NT2/D1 (cell line): ENCODE measurements at places on chromosomes 3 and 15.

GRCh38 chr3:49476563-49476962, 6.5 kb downstream of the DAG1 start:
- DNase-seq, result no peak

DNA sequence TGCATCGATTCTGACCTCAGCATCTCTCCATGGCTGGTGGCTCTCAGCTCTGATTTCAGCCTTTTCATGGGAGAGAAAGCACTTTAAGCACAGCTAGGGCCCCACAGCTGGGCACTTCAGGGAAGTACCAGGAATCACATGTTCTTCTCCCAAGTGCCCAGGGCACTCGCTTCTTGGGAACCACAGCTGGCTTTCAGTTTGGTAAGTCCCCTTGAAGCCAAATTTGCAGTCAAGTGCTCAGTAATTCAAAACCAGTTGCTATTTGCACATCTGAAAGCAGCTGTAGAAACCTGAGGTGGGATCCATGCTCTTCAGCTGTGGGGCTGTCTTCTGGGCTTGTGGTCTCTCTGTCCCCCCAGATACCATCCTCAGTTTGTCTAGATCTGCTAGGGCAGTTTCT, 12.8 kb downstream of the GABRA5 start:
- DNase-seq, result no peak

DNA sequence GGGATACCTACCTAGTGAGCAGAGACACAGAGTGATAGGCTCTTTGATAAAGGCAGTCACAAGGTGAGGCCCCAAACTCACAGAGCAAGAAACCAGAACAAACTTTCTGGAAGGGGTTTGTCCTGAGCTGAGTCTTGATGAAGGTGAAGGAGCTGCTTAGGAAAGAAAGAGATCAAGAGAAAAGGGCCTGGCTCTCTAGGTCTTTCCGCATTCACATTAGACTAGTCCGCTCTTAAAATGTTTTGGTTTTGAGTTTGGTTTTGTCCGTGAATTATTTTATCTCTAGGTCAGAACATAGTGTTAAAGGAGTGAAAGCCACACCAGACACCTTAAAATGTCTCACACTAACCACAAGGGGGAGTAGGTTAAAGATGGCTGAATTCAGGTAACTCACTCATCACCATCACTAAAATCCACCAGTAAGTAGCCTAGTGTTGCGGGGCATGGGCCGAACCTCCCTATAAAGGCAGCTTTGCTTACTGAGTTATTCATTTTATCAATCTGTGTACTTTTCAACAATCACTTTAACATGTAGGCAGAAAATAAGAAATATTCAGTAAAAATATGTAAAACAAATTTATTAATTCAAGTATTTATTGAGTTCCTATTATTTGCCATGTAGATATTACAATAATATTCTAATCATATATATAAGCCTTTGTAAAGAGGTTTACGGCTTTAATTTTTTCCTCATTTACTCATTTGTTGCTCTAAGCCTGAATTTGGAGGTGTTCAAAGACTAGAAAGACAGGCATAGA, 121.5 kb upstream of the TSC22D2 start:
- peak; percentile 40 for DNase-seq

DNA sequence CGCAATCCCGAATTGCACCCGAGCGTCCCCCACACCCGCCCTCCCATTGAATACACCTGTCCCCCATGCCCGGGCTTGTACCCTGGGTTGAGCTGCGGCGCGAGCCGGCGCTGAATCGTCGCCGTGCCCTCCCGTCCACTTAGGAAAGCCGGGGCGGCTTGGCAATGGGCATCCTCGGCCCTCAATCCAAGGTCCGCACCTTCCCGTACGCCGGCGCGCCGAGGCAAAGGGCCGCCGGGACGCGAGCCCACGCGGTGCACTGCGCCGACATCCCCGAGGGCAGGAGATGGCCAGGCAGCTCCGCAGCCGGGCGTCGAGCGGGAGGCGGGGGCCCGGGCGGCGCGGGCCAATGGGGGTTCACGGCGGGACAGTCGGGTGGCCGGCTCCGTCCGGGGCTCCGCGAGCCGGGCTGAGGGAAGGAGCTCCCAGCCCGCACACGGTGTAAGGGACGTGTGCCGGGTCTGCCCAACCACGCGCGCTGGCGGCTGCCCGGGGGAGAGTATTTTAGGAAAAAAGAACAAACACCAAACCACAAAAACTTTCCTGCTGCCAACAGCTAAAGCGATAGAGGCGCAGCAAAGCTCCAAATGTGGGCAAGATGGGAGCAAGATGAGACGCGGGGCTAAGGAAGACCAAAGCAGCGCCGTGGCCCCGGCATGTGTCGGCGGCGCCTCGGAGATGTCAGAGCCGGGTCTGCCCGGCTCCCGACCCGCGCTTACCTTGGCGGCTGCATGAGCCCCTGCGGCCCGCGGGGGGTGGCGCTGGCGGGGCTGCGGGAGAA, 621 bp downstream of the RGMA start:
- no peak for DNase-seq

GRCh38 chr15:62462721-62463120, 297.6 kb upstream of the C2CD4B start:
- DNase-seq, result no peak

DNA sequence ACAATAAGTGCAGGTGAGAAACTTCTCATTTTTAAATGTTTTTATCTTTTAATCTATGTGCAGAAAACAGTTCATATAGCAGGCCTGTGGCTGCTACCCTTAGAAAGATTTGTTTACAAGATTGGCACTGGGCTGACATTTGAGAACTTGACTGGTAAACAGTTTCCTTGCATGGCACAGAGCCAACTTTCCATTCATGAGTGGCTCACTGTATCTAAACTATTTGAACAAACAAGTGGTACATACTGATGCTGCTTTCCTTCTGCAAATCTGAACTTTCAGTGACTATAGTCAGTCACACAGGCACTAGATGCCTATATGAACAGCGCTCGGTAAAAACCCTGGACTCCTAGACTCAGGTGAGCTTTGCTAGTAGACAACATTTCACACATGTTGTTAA, 6.3 kb upstream of the GTPBP8 start:
- DNase-seq, result no peak

DNA sequence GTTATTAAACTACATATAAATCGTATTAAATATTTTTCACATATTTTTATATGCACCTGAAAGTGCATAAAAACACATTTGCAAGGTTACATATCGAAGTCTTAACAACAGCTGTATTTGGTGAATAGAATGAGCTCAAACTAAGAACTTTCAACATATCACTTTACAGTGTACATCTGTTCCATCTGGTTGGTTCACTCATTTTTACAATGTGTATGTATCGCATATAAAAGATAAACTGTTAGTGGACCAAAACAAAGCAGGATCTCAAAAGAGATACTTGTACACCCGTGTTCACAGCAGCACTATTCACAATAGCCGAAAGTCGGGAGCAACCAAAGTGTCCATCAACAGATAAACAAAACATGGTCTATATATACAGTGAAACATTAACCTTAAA, 55.8 kb downstream of the TBL1XR1 start:
- no peak for DNase-seq

- no peak for DNase-seq
Observed at GRCh38 chr3:133137042-133137996, 99.1 kb downstream of the TMEM108 start.

- DNase-seq, result no peak
Observed at GRCh38 chr15:55823191-55823670, 80.3 kb upstream of the PRTG start.

GRCh38 chr3:54888873-54889272, 39.0 kb downstream of the LRTM1 start:
- no peak for DNase-seq

DNA sequence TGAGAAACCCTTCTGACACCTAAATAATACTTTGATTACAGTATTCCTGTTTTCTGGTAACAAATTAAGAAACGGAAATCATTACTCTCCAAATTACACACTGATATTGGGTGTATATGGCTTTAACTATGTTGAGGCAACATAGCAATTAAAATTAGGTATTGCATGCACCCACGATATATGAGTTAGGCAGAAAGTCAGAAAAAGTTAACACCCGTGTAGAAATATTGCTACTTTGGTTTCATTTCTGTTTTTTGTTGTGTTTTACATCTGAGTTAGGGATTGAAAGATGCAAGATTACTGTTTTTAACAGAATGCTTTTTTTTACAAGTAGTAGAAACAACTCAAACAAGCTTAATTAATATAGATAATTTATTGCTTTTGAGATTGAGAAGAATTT, 327.8 kb downstream of the GBE1 start:
- no peak for DNase-seq

DNA sequence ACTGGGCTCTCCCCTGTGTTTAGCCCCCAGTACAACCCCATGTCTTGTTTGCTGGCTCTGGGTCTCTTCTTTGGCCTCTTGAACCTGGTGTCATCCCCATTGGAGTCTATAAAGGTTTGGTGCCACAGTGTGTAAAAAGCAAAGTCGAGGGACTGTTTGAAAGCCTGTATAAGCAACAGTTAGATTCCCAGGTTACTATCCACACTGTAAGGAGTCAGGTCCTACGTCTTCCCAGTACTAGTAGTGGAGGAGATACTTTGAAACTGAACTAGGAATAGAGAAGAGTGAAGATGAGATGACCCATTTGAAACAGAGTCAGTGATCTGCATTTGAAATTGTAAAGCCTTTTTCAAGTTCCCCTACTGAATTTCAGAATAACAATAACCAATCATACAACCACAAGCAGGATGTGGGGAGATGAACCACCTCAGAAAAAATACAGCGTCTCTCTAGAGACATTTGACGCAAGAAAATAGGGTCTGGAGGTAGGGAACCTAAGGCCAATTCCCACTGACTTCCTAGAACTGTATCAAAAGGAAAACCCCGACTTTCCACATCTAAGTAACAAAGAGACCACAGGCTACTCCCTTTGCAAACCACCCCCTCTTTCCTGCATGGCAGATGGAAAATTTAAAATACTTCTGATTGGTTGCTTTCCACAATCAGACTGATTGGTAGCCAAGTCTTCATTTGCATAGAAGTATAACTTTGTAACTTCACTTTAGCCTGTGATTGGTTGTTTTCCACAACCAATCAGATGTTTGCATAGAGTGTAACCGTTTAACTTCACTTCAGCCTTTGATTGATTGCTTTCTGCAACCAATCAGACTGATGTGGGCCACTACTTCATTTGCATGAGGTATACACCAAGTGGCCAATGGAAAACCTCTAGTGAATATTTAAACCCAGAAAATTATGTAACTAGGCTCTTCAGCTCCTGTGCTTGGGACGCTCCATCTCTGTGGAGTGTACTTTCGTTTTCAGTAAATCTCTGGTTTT, 49.9 kb upstream of the NEDD4 start:
- DNase-seq, result no peak

DNA sequence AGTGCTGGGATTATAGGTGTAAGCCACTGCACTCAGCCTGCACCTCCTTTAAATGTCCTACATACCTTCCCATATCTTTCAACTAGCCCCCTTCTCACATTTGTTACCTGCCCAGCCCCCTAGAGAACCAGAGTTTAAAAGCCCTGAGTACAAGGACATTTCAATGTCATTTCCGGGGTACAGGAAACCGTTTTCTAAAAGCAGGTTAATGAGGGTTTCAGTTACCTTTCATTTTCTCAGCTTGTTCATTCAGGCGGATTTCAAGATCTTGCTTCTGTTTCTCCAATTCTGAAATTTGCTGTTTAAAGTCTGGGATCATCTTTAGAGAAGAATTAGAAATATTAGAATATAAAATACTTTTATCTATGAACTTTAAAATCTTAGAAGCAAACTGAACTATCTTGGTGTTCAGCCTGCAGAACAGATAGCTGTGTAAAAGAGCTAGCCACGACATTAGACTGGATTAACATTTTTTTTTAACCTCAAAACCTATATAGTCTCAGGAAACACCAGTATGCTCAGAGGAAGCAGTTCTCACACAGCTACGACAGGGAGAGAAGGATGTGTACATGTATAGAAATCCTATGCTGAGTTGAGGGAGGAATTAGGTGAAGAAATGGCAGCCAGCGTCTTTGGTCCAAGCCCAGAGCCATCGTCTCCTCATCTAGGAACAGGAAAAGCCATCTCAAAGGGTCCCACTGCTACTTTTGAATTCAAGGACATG, 29.9 kb upstream of the GNB5 start:
- DNase-seq, result no peak

DNA sequence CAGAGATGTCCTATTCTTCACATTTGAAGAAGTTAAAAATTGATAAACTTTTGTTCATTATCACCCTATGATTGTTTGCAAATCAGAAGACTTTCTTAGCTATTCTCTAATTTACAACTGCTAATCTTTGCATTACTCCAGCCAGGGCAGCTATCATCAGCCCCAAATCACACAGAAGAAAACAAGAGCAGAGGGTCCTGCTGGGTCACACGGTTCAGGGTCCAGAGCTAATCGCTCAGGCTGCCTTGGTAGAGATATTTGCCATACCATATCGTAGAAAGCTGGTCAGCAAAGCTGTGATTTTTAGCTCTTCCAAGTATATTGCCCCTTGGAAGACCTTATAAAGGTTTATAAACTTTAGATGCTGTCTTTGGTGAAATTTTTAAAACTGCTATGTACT, 181.4 kb downstream of the MAGI1 start:
- DNase-seq, result no peak

- no peak for DNase-seq
Observed at GRCh38 chr3:144107923-144108322, 136.3 kb downstream of the DIPK2A start.

DNA sequence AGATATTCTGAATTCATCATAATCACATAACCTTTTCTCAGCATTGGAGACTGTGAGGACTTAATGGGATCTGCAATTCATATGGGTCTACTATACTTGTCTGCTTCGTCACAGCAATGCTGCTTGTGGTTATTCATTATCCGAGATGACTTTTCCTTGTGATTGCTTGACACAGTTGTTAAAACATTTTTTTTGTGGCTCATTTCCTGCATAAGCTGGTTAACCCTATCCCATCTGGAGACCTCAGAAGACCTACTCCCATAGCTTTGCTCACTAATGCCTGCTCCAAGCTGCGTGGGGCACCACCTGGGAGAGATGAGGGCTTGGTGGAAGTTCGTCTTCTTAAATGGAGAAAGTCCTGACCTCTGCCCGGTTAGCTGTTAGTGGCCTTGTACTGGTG, 360.8 kb downstream of the CHST2 start:
- DNase-seq, result no peak

GRCh38 chr15:69522361-69522760, 69.7 kb downstream of the RPLP1 start:
- DNase-seq, result no peak

DNA sequence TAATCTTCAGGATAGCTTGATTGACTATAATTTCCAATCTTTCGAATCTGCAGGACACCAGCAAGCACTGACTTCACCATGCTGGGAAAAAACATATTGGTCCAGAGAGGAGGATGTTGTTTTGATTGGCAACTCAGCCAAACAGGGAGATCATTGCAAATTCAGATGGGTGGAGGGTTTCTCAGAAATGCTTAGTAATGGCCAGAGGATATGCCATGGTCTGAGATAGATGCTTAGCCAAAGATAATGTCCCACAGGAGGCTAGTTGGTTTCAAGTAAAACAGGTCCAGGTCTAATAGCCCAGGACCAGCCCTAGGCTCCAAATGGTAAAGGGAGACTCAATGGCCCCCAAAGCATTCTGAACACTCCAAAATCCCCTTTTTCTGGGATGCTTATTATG, 46.7 kb upstream of the CCDC80 start:
- no peak for DNase-seq

GRCh38 chr3:57890874-57891273, 117.3 kb upstream of the FLNB start:
- DNase-seq, result no peak

GRCh38 chr15:62249501-62249900, 84.4 kb upstream of the C2CD4B start:
- DNase-seq, result no peak
